ENCODE measurements at places on chromosomes 2 and 18.

DNA sequence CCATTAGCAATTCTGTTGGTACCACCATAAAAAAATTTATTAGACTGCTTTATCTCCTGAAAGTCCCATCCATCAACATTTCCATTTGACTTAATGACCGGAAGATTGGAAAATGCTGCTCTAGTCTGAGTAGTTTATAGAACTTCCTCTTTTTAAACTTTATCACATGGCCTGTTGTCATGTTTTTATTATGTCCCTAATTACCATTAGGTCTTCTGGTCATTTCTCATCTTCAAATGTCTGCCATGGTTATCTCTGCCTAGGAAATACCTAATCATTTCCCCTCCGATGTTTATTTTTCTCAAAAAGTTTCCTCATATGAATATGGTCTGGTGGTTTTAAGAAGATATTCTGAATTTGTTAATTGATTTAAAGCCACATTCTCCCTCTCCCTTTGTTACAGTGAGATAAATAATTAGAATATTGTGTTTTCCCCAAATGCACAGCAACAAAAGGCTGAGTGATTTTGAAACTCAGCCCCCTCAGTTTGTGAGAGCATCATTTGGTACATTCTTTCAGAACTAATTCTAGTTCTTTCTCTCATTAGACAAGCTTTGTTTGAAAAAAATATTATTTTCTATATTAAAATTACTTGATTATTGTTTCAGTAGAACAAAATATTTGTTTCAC lies 317.1 kb upstream of the ST6GAL2 start:
- DNase-seq, result no peak

DNA sequence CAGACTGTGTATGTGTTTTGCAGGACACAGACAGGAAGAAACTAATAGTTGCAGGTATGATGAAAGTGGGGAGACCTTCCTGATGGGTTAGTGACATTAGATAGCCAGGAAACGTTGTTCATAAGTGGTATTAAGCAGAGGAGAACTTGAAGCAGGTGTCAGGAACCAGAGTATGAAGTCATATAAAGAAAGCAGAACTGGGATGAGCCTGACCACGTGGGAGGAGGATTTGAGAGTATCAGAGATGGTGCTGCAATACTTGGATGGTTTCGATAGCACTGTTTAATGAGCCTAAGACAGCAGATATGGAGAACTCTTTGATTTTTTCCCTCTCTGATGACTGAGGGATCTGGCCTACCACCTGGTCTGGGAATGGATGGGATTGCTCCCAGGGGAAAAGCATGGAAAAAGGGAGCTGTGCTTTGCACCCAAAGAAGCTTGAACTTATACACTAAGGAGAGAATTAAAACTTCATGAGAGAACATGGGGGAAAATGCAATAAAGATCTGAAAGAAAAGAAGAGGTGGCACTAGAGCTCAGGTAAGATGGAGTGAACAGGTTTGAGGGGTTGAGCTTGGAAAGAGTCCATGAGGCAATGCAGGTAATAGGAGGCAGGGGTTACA lies 226.0 kb upstream of the LRRTM1 start:
- DNase-seq, result no peak

GRCh38 chr18:63378919-63379638 lies 12.1 kb upstream of the KDSR start:
- DNase-seq, result no peak

DNA sequence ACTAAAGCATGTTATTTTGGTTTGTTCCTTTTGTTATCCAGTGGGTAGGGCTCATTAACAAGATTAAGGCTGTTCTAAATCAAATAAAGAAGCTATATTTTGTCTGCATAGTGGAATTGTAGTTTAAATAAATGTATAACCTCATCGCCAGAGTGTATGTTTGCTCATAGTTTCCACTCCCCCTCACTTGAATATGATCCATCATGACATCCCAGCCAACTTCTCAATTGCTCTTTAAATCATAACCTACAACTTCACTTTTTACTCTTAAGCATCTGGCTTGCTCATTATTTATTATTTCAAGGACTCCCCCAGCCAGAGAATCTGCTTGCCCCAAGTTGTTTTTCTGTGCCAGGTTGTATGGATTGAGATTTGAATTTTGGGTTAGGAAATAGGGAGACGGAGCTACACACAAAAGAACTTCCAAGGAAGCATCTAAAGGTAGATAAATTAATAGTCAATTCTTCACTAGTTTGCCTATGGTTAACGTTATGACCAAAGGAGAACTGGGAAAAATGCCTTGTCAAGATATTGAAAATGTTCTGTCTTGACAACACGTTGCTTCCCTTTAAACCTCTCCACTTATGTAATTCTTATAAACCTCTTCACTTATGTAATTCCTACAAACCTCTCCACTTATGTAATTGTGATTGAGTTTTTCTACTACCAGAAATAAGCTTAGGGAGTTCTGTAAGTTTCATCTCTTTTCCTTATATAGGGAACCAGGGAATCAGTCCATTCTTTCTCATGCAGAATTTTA lies 55.4 kb upstream of the UPP2 start:
- peak; percentile 8 for DNase-seq

DNA sequence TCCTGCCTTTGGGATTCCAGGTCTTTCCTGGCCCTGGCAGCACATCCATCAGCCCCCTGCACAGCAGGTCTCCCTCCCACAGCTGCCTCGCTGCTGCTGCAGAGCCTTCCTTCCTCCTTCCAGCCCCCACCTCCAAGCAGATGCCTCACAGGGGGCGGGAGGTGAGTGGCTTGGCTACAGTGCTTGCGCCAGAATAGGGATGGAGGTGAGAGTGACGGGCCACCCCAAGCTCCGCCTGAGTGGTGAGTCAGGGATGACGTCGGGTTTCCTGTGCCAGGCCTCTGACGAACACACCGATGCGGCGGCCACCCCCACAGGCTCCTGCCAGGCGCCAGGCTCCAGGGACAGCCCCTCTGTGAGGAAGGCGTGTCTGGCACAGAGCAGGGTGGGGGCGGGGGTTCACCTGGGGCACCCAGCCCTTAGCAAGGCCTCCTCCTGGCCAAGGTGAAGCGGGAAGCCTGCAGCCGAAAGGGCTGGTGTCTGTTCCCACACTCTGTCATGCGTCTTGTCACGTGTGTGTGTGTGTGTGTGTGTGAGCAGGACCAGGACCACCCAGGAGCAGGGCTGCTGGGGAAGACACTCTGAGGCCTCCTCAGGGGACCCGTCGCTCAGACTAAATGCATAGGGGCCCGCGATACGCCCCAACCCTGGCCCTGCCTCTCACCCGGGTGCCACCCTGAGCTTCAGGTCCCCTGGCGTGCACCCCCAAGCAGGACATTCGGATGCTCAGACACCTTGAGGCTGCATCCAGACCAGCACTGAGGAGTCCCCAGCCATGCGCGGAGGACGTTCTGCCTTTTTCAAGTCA lies 3.4 kb upstream of the DUSP2 start:
- DNase-seq, result peak; percentile 93

- DNase-seq, result no peak
Measured at GRCh38 chr2:152075461-152076050, 23.3 kb downstream of the CACNB4 start.

DNA sequence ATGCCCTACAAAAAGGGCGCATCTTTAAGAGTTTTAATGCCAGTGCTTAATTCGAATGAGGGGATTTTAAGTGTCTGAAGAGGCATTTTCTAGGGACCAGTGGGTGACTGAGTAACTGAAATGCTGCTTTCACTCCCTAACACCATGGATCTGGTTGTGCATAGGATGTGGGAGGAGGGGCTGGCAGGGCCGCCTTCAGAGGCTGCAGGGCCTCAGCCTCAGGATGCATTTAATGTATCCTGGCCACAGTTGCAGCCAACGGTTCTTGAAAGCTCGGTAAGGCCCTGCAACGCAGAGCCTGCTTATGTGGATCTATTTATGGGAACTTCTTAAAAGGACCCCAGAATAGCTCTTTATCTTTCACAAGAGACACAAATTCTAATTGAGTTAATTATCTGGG lies 25.8 kb upstream of the IL18RAP start:
- no peak for DNase-seq

DNA sequence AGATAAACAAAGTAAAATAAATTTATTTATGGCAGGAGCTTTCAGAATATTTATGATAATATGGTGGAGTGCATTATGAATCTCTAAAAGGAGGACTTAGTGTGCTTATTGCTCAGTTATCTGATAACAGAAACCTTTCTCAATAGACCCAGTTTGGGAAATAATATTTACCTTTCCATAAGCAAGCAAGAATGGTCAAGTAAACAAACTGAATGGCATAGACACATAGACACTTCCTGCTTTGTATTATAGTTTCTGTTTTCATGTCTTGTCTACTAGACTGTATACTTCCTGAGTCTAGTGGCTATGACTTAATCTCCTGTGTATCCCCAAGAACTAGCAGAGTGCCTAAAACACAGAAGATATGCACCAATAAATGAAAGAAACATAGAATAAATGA lies 87.8 kb downstream of the UPP2 start:
- no peak for DNase-seq

- peak; percentile 5 for DNase-seq
Measured at GRCh38 chr2:175227393-175227792, 45.9 kb upstream of the ATP5MC3 start.

DNA sequence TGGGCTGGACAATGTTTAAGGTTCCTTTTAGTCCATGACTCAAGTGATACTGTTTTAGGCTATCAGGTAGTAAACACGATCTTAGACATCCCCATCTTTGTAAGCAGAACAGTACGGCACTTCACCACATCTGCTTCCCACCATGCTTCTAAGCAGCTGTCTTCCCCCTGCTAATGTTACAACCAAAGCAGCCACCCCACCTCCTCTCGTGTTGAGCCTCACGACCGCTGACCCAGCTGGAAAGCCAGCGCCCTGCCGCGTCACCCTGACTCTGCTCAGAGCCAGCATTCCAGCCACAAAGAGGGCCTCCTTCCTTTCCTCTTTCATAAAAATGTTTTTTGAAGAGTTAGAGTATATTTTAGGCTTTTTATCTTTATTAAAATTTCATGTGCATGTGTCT lies 9.4 kb downstream of the MTERF4 start:
- no peak for DNase-seq

DNA sequence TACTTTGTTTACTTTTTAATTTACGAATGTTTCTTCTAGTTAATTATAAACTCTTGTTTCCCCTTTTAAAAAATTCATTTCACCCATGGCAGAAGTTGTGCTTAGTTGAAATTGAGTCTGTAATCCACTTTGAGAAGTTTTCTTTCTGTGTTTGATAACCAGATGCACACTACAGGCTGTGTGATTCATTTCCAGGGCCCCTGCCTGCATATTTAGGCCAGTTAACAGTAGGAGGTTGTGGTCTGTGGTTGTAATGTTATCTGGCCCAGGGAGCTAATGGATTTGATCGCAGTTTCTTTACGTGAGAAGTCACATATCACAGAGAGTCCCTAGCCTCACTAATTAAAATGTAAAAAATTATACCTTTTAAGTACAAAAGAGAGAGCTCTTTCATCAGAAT lies 3.3 kb downstream of the CDH7 start:
- DNase-seq, result peak; percentile 26

DNA sequence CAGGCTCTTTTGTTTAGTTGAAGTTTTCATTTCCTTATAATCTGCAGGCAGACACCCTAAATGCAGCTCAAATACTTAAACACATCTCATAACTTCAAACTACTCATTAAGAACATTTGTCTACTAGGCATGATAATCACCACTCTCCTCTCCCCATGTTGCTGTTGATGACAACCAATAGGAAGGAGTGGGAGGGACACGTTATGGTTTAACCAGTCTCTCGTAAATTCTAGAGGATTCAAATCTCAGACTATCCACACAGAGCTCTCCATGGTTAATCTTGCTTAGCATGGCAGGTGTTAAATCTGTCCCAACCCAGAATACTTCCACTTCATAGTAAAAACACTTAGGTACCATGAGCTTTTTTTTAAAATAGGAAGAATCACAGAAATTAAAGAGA lies 127.4 kb upstream of the AQP4 start:
- DNase-seq, result no peak

- peak; percentile 86 for DNase-seq
Measured at GRCh38 chr18:48956356-48956755, 5.6 kb upstream of the SMAD7 start.

- DNase-seq, result no peak
Measured at GRCh38 chr18:48889115-48889941, 61.4 kb downstream of the SMAD7 start.

DNA sequence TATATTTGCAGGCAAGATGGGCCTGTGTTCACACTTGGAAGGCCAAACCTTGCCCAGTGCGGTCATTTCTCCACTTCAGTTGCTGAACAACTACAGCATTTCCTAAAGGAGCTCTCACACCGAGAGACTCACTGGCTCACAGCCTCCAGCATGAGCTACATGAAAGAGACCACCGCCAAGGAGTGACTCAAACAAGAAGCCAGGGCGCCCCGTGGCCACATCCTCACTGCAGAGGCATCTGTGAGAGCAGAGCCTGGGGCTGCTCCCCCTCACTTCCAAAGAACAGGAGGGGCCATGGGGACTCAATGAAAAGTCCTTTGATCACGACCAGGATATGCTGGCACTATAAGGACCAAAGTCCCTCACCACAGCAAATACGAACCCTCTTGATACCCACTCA lies 50.0 kb downstream of the TMEM163 start:
- no peak for DNase-seq

- DNase-seq, result no peak
Measured at GRCh38 chr2:217107480-217107879, 247.6 kb upstream of the TNP1 start.

DNA sequence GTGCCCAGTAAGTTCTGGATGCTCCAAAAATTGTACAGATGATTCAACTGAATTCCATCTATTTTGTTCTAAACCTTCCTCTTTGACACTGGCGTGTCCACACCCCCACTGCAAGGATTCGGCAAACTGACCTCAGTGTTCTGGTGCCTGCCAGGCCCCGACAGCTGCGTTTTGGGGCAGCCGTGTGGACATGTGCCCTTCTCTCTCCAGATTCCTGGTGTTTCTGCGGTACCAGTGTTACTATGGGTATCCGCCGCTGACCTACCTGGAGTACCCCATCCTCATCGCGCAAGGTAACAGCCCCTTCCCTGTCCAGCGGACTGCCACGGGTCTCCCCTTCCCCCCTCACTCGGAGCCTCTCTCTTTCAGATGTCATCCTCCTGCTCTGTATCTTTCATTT lies 5.0 kb downstream of the SLC66A3 start:
- DNase-seq, result no peak

- peak; percentile 90 for DNase-seq
Measured at GRCh38 chr2:64203858-64204632, 59.8 kb upstream of the PELI1 start.

DNA sequence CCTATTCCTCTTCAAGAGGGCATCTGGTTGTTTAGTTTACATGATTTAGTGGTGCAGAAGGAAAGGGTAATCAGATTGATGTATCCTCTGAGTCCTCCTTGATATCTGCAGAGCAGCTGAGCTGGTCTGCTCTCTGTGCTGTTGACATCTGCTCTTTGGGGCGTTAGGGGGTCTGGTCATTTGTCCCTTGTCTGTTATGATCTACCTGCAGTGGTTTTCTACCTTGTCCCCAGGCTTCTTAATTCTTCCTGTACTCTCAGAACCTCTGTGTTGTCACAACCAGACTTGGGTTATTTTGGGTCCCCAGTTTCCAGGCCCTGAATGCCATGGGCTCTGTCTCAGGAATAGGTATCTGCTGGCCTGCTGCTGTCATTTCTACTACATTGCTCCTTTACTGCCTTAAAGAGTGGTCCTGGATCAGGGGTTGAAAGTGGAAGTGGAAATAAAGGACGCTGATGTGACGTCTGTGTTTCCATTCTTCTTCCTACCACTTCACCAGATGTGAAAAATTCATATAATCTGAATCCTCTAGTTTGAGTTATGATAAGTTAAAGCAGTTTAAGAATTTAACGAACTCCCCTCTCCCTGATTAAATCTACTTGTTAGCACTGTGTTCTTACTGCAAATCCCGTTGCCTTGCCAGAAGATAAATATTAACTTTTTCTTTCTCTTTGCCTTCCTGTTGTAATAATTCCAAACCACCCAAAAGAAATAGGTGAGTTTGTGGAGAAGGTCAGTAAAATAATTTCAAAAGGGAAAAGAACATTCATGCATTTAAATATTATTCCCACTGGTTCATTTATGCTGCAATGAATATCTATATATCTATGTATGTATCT lies 16.6 kb upstream of the CPS1 start:
- no peak for DNase-seq

Data from iris pigment epithelial cell (primary cell).